ENCODE measurements at places on chromosomes 12 and 14.

DNA sequence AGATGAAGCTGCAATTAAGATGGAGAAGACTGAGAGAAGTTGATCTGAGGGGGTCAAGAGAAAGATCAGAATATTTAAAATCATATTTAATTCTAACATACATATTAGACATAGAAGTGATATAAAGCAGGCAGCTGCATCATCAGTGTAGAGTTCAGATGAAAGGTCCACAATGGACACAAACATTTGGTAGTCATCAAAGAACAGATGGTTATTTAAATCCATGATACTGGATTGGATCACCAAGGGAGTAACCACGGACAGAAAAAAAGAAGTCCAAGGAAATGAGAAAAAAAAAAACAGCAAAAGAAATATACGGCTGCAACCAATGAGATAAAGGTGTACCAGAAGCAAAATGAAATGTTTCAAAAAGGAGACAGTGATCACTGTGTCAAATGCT, 20.1 kb downstream of the NOVA1 start:
- no peak for DNase-seq

DNA sequence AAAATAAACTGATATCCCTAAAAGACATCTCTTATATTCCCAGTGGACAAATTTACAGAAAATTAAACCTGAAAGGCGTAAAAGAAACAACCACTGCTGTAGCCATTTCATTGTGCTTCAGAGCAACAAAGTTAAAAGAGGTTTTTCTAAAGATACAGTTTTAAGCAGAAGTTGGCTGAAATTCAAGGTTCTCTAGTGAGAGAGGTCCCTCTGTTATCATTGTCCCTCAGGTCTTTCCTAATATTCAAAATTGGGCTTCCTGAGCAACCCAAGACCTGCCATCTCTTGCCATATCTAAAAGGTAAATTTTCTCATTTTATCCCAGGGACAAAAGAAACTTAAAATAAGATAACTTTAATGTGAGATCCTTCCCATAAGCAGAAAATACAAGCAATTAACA, 10.7 kb upstream of the SOS2 start:
- DNase-seq: no peak

- peak; percentile 19 for DNase-seq
These were observed 493.8 kb downstream of the NPAS3 start for GRCh38 chr14:33432407-33433023.

DNA sequence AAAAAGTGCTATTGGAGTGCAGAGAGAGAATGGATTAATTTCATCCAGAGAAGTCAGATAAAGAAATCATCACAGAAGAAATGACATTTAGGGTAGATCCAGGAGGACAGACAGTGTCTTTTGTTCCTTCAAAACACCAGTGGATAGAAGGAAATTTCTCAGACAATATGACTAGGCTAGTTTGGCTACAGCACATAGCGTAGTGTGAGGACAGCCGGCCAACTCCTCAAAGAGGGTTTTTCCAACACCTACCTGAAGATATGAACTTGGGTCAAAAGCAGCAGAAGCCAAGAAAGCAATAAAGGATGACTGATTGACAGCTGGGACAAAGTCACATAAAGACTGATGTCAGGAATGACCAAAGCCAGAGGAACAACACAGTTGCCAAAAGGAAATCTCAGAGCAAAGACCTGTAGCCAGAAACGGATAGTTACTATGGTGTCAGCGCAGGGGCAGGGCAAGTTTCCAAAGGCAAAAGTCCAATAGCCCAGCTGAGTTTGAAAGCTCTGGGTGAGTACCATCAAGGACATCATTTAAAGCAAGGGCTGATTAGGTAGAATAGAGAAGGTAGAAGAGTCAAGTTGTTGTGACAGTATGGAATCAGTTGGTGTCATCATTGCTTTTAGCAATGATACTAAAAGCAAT, 58.7 kb upstream of the PDE3A start:
- no peak for DNase-seq

DNA sequence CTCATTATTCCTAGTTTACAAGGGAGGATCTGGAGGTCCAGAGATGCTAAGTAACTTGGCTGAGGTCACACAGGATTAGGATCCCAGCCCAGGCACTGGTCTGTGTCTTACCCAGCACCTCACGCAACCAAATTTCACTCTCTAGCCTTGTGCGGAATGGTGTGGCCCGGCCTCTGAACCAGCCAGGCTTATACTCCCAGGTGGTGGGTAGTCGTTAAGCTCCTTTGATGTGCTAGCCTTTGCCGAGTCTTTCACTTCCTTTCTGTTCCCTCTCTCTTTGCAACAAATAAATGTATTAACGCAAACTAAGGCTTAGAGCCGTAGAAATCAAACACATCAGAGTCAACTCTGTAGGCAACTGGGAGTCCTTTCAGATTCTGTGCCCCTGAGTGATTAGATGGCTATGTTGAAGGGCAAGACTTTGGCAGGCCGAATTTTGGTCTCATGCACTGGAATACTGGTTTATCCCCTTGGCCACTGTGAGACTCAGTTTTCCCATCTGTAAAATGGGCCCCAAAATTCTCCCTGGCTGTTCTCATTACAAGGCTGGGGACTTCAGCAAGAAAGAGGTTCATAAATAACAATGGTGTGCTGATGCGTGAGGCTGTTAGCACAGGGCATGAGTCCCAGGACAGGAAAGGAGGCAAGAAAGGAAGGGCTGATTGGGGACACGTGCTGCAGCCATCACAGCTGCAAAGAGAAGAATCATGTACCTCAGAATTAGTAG, 126.3 kb downstream of the AACS start:
- no peak for DNase-seq

- DNase-seq: no peak
These were observed 2.3 kb downstream of the DAZAP2 start for GRCh38 chr12:51240971-51241370.

- DNase-seq: no peak
These were observed 209.4 kb downstream of the PCNX1 start for GRCh38 chr14:71116568-71117122.

DNA sequence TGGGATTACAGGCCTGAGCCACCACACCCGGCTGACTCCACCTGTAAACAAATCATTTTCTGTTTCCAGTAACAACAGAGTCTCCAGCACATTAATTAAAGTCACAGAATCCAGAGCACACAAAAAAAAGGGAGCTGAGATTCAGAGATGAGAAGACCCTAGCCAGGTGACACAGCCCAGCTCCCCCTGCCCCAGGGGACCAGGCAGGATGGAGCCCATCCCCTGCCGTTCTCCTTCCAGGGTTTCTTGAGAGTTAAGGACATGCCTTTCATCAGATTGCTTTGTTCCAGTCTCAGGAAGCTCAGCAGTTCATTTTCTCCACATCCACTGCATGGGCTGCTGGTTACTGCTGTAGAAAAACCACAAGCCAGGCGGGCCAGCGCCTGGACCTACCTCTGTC, 81.2 kb downstream of the RIMBP2 start:
- DNase-seq: peak; percentile 76

DNA sequence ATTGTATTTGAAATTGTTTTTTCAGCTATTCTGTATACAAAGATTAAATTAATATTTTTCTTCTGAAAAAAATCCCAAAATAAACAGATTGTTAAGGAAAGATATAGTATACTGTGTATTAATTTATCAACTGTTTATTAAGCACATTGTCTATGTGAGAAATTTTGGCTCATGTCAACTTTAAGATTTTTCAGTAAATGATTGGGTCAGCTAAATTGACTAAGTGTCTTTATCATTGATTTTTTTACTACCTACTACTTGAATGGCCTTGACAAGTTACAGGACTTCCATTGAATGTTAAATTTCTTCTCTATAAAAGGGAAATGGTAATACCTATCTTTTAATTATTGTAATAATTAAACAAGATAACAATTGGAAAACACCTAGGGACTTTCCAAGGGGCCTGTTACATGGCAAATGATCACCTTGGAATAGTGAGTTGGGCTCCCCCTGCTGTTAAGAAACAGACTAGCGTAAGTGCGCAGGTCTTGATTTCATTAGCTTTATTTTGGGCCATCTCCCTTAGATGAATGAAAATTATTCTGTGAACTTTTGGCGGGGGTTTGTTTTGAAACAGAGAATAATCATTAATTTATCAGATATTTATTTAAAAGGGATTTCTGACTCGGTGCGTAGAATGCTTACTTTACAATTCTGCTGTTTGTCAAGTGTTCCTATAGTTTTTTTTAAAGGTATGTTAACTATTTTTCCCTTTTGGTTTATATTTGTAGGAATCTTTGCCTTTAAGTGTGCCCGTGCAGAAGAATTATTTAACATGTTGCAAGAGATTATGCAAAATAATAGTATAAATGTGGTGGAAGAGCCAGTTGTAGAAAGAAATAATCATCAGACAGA, 14.5 kb upstream of the CCT2 start:
- peak; percentile 56 for DNase-seq

- no peak for DNase-seq
These were observed 147.9 kb upstream of the STXBP6 start for GRCh38 chr14:25197885-25198284.

DNA sequence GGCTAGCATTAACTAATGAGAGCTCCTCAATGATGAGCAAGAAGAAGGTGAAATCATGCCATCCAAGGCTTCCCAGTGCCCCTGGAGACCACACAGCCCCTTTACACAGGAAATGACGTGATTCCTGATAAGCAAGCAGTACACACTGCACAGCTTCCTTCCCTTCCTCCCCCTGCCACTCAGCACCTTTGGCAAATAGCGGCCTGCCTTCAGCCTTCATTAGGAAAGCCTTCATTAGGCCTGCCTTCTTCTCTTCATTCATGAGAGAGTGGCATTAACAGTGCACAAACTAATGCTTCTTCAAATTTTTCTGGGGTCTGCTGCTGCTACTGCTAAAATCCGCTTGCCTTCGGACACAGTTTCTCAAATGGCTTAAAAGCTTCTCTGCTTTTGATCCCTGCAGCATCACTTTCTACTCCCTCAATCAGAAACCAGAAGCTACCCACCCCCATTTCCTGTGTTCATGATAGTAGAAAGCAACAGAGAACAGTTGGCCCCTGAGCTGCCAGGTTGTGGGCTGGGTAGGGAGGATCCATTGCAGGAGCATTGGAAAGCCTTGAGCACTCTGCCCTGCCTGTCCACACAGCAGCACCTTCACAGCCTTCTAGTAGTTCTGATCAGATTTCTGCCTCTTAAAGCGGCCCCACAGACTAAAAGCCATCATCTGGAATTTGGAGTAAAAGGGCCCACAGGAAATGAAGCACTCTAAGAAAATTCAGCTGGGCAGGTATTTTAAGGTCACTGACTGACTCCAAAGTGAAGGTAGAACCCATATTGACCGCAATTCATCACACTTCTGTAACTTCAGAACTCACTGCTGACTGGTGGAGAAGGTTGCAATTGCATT, 103.8 kb upstream of the ETV6 start:
- DNase-seq: no peak

- no peak for DNase-seq
These were observed 15.3 kb downstream of the SNX6 start for GRCh38 chr14:34614638-34615037.

DNA sequence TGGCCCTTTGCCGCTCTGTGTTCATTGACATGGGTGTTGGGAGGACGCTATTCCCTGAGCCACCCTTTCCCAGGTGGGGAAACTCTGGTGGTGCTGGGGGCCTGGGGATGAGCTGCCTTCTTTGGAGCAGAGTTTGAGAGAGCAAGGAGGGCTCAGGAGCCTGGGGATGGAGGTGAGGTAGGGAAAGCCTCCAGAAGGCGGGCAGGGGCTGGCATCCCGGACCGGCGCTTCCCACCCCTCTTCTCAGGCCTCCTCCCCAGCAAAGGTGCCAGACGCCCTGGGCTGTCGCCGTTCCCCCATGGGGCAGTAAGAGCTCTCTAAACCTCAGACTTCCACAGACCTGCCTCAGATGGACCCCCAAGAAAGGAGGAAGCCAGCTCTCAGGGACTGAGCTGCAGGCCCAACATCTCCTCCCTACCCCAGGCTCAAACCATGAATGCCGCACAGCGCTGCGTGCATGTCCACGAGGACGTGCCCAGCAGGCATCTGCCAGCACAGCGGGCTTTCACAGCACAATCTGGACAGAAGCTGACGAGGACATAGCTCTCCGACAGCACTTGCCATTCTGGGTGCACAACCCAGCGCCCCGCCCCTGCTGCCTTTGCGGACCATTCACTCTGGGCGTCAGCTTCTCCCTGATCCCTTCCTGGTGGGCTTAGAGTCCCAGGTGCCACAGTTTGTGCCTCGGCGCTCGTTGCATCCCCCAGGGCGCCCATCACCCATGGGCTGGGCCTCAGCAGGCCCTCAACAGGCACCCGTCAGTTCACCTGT, 14.9 kb upstream of the TTC7B start:
- no peak for DNase-seq

DNA sequence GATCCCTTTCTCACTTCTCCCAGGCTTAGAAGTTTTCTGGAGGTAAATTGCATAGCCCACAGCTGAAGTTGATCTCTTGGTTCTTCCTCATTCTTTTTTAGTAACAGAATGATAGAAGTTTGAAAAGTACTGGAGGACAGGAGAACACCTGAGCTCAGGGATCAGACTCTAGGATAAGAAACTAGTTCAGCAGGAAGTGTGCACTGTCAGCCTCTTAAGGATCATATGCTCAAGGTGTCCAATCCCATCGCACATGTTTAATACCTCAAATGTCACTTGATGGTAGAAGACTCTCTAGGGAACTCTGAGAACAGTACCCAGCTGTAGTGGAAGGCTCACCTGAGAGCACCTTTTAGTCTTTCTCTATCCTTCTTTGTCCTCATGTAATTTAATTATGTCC, 14.7 kb upstream of the LIMA1 start:
- no peak for DNase-seq

DNA sequence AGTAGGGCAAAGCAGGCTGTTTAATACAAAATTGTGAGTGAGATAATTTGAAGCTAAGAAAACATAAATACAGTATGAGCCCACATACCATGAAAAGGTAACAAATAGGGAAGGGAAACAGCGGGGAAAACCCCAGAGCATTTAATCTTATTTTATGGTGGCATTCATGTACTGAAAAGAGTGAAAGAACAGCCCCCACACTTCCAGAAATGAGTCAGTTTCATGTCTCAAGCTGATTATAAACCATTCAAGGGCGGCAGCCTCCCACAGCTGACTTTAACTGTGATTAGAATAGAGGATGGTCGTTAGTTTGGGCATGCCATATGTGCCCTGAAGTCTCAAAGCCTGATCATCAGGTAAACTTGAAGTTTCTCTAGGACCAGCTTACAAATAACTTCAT, 64.5 kb downstream of the FOXG1 start:
- no peak for DNase-seq

- DNase-seq: no peak
These were observed 10.6 kb downstream of the SPRING1 start for GRCh38 chr12:116727261-116727660.

DNA sequence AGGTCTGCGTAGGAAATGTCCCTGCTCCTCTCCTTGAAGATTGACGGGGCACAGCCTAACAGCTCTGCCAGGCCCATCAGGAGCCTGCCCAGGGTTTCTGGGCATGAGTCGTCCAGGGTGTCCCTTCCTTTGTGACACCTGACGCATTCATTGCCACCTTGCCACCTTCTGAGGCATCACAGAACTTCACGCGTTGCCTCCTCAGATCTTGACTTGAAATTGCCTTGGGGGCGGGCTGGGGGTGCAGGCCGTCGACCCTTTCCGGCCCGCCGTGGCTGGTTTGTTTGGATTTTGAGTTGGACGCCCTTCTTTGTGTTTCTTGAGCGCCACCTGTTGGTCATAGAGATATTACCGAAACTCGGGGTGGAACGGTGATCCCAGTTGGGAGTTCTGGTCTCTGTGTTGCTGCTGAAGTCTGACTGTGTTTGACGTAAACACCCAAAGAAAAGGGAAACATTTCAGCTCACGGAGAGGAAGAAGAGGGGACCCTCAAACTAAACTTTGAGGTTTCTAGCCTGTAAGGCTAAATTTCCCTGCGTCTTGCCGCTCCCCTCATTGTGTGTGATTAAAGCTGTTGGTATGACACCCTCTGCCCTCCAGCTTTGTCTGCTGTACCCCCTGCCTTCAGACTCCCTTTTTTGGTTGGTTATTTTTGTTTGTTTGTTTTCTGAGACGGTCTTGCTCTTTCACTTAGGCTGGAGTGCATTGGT, 44.6 kb downstream of the MLXIP start:
- peak; percentile 32 for DNase-seq
